Activated CD4-positive, alpha-beta memory T cell treated with anti-CD3 and anti-CD28 coated beads, Interleukin-2, amount 10 ng/mL, durations not matched to agents 7 days and 5 days (primary cell): ENCODE measurements at places on chromosomes 5 and 9.

GRCh38 chr5:79020861-79021561 is 35.9 kb upstream of the ARSB start:
- DNase-seq: peak; percentile 45

- no peak for DNase-seq
These were observed 75.2 kb upstream of the MPDZ start for GRCh38 chr9:13354733-13355132.

GRCh38 chr5:28450997-28451396 is 1412.6 kb upstream of the CDH9 start:
- DNase-seq: no peak

DNA sequence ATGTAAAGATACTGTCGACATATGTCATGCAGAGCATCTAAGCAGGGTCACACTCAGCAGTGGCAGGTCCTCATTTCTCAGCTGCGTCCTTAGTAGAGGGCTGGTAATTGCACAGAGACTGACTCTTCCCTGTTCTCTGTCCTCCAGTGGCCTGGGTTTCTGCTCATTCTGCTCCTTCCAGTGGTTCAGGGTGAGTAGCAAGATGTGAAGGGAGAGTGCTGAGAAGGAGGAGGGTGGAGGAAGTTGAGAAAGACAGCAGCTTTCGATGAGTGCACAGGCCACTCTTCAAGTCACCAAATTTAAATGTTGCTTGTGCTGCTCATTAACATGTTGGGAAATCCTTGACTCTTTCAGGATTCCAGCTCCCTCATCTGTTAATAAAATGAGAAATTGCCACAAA is 203.9 kb downstream of the FBXL7 start:
- DNase-seq: no peak

DNA sequence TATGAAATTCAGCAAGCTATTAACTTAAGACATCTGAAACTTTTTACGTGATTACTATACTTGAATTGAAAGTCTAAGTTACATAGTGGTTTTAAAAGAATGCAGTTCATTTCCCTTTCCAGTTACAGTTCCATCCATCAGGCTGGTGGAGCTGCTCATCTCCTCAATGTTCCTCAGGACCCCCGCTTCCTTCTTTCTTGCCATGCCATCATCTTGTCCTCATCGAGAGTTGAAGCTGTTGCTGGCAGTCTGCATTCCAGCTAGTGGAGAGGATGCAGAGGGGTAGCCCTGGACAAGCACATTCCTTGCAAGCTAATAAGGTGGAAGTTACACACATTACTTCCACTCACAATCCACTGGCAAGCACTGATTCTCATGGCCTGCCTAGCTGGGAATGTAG is 8.8 kb upstream of the RNF183 start:
- no peak for DNase-seq

- no peak for DNase-seq
These were observed 54.4 kb upstream of the RUFY1 start for GRCh38 chr5:179495906-179496455.

GRCh38 chr5:171782332-171782966 is 3.2 kb upstream of the SMIM23 start:
- DNase-seq: no peak

DNA sequence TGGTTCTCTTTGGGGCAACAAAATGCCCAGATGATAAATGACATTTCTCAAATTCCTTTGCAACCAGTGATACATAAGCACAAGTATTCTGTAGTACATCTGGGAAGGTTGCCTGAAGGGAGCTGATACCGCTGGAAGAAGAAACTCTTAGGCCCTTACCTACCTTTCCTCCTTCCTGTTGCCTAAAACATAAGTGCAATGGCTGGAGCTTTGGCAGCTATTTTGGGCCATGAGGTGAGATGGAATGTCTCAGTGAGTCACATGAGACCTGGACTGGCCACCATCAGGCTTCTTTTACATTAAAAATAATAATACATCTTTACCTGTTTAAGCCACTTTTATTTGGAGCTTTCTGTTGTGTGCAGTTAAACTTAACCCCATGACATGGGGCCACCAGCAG is 11.2 kb upstream of the ADGRD2 start:
- no peak for DNase-seq

DNA sequence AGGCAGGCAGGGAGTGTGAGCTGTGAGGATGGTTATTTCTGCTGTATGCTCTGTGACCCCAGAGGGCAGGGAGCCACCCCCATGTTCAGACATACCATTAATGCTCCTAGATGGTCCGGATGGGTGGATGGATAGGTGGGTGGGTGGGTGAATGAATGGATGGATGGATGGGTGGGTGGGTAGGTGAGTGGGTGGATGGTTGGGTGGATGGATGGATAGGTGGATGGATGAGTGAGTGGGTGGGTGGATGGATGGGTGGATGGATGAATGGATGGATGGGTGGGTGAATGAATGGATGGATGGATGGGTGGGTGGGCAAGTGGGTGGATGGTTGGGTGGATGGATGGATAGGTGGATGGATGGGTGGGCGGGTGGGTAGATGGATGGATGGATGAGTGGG is 63.4 kb upstream of the BARHL1 start:
- DNase-seq: no peak

GRCh38 chr5:117776977-117777376 is 1202.4 kb upstream of the SEMA6A start:
- no peak for DNase-seq

GRCh38 chr5:74401946-74402320 is 238.6 kb downstream of the ENC1 start:
- no peak for DNase-seq

- DNase-seq: no peak
These were observed 235.4 kb upstream of the RIOK2 start for GRCh38 chr5:97418462-97418861.

DNA sequence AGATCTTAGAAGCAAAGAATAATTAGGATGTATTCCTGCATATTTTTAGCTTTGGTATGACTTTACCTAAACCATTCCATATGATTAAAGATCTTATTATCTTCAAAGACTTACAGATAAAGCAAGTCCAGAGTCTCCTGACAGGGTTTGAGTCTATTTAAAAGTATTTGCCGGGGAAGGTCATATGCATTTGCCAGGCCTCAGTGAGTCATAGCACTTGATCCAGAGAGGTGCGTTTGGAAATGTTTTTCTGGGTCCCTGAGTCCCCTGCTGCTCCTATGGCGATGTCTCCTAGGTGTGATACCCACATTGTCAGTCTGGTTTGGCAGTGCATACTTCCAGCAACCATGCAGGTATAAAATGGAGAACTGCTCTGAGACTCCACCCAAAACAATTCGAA is 217.0 kb downstream of the FBXL7 start:
- DNase-seq: no peak

DNA sequence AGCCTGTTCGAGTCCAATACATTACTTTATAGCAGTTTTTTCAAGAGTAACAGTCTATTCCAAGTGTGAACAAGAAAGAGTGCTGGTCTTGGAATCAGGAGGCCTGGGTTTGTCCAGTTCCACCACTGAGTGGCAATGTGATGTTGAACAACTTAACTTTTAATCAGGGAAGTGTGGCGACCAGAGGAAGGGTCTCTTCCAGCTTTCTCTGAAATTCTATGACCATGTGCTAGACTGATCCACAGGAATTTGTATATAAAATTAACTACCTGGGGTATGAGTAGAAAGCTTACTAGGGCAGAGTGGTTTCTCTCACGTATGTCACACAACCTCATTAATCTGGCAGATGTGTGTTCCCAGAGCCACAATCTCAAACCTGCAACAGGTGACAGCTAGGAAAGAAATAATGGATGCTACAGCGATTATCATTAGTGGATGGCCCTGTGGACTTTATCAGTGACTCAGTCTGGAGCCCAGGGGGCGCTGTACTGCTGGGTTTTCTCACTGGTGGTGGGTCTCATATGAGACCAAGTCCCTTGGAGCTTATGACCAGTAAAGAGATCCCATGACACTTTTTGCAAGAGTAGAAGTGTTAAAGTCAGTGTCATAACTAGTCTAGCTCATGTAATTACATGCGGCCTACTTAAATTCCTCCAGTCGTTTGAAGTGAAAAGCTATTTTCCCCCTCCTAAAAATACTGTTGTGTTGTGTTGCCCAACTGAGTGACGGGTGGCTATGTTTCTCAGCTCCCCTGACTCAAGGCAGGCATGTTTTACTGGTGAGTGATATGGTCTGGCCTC is 116.5 kb downstream of the GDNF start:
- DNase-seq: peak; percentile 26

- DNase-seq: no peak
These were observed 40.6 kb downstream of the CAMK2A start for GRCh38 chr5:150248946-150249345.

- no peak for DNase-seq
These were observed 97.9 kb downstream of the CACNA1B start for GRCh38 chr9:137975527-137975913.

DNA sequence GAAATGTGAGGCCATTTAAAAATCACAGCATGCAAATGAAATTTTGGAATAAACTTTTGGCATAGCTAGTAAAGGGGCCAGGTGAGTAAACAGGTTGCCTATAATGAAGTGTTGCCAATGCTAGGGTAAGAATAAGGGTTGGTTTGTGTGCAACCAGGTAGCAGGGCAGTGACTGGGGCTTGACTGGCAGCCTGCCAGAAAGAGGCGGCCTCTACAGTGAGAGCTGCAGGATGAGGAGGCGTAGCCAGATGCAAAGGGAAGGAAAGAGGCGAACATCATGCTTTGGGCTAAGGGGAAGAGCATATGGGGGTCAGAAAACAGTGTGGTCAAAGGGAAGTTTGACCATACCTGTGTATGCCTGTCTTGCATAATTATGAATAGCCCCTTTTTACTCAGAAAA is 70.6 kb downstream of the MAST4 start:
- DNase-seq: no peak

GRCh38 chr5:172436078-172436878 is 18.0 kb downstream of the SH3PXD2B start:
- DNase-seq: no peak

GRCh38 chr9:100440071-100440470 is 13.1 kb downstream of the MSANTD3 start:
- DNase-seq: no peak

GRCh38 chr5:118891252-118891651 is 97.1 kb downstream of the DTWD2 start:
- DNase-seq: no peak

GRCh38 chr5:125411744-125412560 is 665.5 kb upstream of the ZNF608 start:
- DNase-seq: no peak

GRCh38 chr5:90248640-90249039 is 160.9 kb downstream of the CETN3 start:
- no peak for DNase-seq

- DNase-seq: no peak
These were observed 1.0 kb upstream of the EFNA5 start for GRCh38 chr5:107671742-107672210.

GRCh38 chr9:105697871-105698270 is 3.5 kb downstream of the TMEM38B start:
- DNase-seq: no peak

DNA sequence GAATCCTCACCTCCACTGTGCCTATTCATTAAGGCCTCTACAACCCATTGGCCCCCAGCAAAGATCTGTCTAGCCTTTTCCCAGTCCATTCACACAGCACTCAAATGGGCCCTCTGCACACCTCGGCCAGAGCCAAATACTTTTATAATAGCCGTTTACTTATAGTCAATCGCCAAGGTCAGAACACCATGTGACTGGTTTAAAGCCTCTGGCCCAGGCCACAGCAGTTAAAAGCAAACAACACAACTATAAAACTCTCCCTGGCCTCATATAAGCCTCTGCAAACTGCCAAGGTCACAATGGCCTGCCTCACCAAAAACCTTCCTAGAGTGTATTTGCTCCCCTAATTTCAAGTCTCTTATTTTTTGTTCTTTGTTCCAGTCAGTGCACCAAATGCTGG is 562.6 kb downstream of the CAAP1 start:
- no peak for DNase-seq

- no peak for DNase-seq
These were observed 1.1 kb downstream of the SLC31A1 start for GRCh38 chr9:113222482-113222841.

- peak; percentile 40 for DNase-seq
These were observed 534 bp downstream of the ERP44 start for GRCh38 chr9:100098046-100098886.
